ENCODE measurements at places on chromosomes 5 and 9. TPM values are rescaled to one million over a fixed set of nuclear protein-coding genes. Genes with fewer than 3 reads are reported as not detected.

The TUBB4B gene
- total RNA-seq: 375 TPM

The CRB2 gene
- total RNA-seq: 2.4 TPM

The HAVCR1 gene
- total RNA-seq: not detected

The MARVELD2 gene
- 34.7 TPM for total RNA-seq

The OR2K2 gene
- total RNA-seq: not detected

The ADAMTS2 gene
- 9.0 TPM for total RNA-seq

The PTAR1 gene
- total RNA-seq: 76.9 TPM

The PCDHGA3 gene
- total RNA-seq: 0.92 TPM

The HK3 gene
- total RNA-seq: 0.18 TPM

The DCTN3 gene
- total RNA-seq: 27.5 TPM

The ADAMTS12 gene
- 11.5 TPM for total RNA-seq

The PDGFRB gene
- total RNA-seq: 7.9 TPM

The OR1J2 gene
- not detected for total RNA-seq

The SNX30 gene
- total RNA-seq: 12.1 TPM

The FBP2 gene
- not detected for total RNA-seq

The CAMK4 gene
- 5.8 TPM for total RNA-seq

The WDR55 gene
- total RNA-seq: 23.5 TPM

The SMIM23 gene
- not detected for total RNA-seq

The PITX1 gene
- total RNA-seq: 0.07 TPM

The EGFLAM gene
- total RNA-seq: 1.1 TPM

The WNT8A gene
- total RNA-seq: not detected

The NR2F1 gene
- total RNA-seq: 0.34 TPM

The SNCB gene
- total RNA-seq: 13.4 TPM

The C9 gene
- 0.21 TPM for total RNA-seq

Measured in WTC11 (cell line).